ENCODE measurements at places on chromosomes 6 and 20.
A peak's percentile ranks its signal among the peaks of the same experiment; 100 is the strongest.

DNA sequence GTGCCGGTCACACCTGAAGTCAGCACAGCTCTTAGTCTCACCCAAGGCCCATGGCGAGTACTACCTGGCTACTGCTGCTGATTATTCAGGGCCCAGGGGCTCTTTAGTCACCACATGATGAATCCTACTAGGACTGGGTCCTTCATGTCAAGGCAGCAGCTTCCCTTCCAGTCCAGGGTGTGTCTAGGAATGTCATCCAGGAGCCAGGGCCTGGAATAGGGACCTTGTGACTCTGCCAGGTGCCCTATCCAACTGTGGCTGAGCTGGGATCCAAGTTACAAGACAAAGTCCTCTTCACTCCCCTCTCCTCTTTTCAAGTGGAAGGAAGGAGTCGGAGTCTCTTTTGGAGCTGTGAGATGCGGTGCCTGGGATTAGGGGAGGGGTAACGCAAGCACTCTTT, 85.5 kb downstream of the CFAP61 start:
- no peak for DNase-seq

DNA sequence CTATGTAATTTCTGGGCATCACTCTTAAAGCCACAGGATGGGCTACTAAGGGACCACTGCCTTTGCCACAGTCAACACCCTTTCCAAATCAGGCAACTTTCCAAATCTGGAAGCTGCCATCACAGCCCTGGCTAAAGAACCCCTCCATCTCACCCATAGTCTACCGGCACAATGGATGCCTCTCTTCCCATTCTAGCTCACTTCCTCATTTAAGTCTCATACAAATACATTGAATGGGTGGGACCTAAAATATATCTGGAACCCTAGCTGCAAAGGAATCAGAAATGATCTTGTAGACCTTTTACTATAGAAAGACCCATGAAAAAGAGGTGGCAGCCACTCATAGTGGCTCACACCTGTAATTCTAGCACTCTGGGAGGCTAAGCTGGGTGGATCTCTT, 3.3 kb upstream of the TREML4 start:
- no peak for DNase-seq

DNA sequence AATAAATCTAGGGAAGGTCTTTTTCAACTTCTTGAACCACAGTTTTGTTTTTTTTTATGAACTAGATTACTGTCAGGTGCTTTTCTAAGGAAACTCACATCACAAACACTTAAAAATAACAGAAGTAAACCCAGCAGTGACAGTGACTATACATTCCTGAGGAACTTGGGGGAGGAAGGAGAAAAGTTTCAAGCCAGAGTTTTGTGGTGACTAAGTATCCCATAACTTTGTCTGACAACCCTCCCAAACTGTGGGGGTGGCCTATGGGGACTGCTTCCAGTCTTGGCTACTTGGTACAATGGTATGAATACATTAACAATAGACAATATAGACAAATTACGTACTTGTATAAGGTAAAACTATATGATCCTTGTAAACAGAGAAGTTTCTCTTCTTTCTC, 202.5 kb upstream of the MAN1A1 start:
- no peak for DNase-seq

- DNase-seq: peak; percentile 22
Measured at GRCh38 chr6:89239338-89239737, 22.2 kb upstream of the GABRR1 start.

- no peak for DNase-seq
Measured at GRCh38 chr6:20706939-20707485, 172.8 kb downstream of the CDKAL1 start.

GRCh38 chr20:63911176-63911575, 16.2 kb downstream of the DNAJC5 start:
- no peak for DNase-seq

- no peak for DNase-seq
Measured at GRCh38 chr6:141540207-141540606, 592.5 kb upstream of the GJE1 start.

DNA sequence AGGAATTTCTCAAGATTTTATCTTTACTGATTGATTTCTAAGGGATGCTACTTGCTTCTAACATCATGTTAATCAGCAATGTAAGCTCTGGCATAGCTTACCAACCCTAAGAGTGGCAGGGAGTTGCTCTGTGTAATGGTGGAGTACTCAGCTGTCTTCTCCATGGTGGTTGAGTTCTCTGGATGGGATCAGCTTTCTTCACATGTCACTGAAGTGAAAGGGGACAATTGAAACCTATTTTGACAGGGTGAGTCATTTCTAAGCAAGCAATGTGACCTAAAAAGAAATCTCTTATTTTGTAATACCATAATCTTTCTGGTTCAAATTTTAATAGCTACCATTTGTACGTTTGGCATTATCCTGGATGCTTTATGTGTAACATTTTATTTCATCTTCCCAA, 430.4 kb downstream of the GJA1 start:
- no peak for DNase-seq

DNA sequence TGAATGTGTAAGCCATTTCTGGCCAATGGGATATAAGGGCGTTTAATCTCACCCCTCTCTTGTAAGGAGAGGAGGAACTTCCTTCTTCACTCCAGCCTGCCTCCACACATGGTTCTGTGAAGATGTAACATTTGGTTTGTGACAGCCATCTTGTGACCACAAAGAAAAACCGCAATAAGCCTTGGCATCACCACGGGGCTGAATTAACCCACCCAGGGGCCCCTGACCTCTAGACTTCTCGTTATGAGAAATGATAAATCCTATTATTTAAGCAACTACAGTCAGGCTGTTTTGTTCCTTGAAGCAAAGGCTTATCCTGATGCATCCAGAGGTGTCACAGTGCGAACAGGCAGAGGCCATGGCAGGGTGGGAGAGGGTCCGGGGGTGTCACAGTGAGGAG, 139.7 kb downstream of the CDC5L start:
- no peak for DNase-seq

GRCh38 chr20:603116-603640, 6.9 kb downstream of the TCF15 start:
- DNase-seq: no peak

- DNase-seq: no peak
Measured at GRCh38 chr20:25376886-25377285, 13.7 kb downstream of the ABHD12 start.

DNA sequence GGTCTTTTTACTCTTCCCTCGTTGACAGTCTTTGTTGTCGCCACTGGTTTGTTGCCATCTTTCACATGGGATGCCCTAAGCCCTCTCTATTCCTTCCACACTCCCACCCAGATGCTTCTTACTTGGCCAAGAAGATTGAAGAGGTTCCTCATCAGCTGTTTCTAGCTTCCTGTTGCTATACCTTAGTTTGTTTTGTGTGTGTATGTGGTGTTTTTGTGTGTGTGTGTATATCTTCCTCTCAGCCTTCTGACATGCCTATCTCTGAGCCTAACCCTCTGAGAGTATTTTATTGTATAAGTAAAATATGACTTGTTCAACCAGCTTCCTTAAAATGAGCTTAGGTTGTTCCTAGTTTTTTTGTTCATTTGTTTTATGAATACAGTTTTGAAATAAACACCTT, 35.9 kb downstream of the ENPP1 start:
- no peak for DNase-seq

DNA sequence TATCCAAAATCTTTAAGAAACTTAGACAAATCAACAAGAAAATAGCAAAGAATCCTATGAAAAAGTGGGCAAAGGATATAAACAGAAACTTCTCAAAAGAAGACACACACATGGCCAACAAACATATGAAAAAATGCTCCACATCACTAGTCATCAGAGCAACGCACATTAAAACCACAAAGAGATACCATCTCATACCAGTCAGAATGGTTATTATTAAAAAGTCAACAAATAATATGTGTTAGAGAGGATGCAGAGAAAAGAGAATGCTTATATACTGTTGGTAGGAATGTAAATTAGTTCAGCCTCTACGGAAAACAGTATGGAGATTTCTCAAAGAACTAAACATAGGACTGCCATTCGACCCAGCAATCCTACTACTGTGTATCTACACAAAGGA, 212.0 kb upstream of the DTNBP1 start:
- no peak for DNase-seq

DNA sequence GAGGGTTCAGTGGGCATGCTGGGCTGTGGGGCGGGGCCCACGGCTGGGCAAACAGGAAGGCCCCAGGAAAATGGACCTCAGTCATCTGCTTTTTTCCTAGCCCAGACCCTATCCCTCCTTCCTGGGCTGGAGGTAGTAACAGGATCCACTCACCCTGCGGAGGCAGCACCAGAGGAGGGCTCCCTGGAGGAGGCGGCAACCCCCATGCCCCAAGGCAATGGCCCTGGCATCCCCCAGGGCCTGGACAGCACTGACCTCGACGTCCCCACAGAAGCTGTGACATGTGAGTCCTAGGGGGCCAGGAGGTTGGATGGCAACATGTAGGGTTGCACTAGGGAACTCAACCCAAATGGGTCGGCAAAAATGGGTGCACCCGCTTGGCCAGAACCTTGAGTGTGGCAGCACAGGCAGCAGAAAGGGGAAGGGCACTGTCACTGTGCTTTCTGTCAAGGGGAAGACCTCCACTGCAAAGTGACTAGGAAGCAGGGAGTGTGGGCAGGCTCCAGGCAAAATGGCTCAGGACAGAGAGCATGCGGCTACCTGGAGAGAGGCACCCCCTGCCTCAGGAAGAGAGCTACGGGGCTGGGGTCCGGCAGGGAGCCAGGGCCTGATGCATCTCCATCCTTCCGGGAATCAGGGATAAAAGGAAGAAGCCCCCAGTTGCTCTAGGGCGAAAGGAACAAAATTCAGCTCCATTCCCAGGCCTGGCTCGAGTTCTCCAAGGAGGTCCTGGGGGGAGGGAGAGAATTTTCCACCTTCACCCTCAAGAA, 7.9 kb downstream of the MDFI start:
- DNase-seq: no peak

- no peak for DNase-seq
Measured at GRCh38 chr6:149899486-149899885, 1.6 kb upstream of the RAET1E start.

DNA sequence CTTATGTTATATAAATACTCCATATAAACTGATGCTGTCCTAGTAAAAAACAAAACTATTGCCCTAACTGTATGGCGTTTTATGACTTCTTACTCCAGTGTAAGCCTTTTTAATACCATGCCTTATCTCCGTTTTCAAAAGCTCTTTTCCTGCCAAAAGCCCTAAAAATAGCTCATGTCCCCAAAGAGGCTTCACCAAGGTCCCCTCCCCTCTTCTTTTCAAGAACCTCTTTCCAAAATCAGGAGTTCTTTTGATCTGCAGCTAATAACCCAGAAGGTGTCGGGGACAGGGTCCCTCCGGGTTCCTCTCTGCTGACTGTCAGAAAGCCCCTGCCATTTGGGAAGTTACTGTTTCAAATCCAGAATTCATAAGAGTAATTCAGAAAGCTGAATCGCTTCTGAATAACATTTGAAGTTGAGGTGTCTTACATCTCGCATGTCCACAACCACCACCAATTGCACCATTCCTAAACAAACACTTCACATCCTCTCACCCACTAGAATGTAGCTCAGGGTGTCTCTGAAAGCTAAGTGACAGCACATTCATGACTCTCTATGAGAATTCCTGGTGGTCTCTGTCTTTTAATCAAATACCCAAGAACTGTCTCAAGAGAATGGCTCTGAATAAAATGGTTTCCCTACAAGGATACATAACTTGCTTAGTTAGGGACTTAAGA, 13.3 kb downstream of the TASP1 start:
- DNase-seq: no peak

GRCh38 chr6:14865531-14866100, 380.3 kb upstream of the JARID2 start:
- DNase-seq: no peak

DNA sequence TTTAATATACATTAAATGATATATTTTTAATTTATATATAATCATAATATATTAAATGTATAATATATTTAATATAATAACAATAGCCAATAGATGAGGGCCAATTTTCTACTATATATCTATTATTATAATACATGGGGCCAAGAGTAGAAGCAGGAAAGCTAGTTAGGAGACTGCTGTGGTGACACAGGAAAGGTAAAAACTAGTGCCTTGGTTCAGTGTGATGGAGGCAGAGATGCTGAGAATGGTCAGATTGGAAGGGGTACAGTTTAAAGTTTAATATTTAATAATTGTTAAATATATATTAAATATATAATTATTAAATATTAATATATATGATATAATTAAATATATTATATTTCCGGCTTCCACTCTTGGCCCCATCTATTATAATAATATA, 102.9 kb upstream of the RNF217 start:
- no peak for DNase-seq

DNA sequence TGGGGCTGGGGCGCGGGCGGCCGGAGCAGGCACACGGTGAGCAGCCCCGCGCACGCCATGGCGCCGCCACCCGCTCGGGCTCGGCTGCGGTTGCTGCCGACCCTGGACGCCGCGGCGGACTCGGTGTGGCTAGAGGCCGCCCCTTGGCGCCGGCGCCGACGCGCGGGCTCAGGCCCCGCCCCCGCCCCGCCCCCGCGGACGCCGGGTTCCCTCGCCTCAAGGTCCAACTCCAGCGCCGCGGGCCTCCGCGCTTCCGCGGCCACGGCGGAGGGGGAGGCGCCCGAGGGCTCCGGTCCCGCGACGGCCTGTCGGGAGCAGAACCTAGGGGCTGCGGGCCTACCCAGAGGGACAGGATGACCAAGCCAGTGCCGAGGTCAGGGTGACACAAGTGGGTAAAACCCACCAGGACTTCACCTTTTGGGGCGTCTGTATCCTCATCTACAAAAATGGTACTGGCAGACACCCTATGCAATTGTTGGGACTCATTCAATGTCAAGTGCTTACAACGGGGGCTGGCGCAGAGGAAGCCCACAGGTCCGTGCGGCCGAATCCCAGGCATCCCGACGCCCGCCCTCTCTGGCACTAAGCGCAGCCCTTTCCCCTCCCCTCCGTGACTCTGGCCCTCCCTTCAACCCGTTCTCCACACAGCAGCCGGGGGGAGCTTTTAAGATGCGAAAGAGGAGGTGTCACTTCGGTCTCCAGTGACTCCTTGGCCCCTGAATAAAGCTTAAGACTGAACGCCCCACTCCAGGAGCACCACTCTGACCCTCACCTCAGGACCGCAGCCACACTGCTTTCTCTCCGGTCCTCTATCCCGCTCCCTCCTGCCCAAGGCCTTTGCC, at the start of gene NECAB3:
NECAB3 (minus strand) TSS at position 135 of the 842 bp plus-strand sequence; CDS start at position 59, 76 bp downstream.
- DNase-seq: peak; percentile 55

DNA sequence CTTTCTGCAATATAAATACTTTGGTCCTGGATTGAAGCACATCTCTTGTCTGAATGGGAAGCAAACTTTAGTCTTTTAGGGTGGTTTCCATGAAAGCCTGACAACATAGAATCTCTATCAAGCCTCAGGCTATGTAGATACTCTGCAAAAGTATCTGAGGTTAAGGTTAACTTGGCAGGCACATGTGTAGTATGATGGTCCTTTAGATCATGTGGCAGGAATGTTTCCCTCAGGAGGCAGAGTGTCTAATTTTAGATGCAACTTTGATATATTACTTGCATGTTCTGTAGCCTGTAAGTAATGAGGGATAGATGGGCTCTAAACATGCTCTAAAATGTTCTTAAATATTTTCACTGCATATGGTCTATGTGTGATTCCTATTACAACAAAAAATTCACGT, 8.2 kb downstream of the MYB start:
- DNase-seq: no peak

DNA sequence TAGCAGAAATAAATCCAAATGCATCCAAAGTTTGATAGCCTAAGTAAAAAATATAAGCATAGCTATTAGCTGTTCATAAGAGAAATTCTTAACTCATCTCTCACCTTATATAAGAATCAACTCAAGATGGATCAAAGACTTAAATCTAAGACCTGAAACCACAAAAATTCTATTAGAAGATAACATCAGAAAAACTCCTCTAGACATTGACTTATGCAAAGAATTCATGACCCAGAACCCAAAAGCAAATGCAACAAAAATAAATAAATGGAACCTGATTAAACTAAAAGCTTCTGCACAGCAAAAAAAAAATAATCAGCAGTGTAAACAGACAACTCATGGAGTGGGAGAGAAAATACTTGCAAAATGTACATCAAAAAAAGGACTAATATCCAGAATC, 184.3 kb downstream of the TFAP2A start:
- DNase-seq: no peak
